ENCODE measurements at places on chromosomes 2 and 18.
A peak's percentile ranks its signal among the peaks of the same experiment; 100 is the strongest.

GRCh38 chr2:15348636-15349035, 212.5 kb downstream of the NBAS start:
- DNase-seq = no peak

GRCh38 chr2:143001501-143001900, 124.0 kb downstream of the KYNU start:
- no peak for DNase-seq

DNA sequence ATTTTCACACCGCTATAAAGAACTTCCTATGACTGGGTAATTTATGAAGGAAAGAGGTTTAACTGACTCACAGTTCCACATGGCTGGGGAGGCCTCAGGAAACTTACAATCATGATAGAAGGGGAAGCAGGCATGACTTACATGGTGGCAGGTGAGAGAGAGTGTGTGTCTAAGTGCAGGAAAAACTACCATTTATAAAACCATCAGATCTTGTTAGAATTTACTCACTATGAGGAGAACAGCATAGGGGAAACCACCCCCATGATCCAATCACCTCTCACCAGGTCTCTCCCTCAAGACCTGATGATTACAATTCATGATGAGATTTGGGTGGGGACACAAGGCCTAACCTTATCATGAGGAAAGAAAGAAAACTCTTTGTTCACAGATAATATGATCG, 174.6 kb downstream of the SRBD1 start:
- no peak for DNase-seq

- no peak for DNase-seq
These were observed 16.6 kb downstream of the POLE4 start for GRCh38 chr2:74975016-74975415.

DNA sequence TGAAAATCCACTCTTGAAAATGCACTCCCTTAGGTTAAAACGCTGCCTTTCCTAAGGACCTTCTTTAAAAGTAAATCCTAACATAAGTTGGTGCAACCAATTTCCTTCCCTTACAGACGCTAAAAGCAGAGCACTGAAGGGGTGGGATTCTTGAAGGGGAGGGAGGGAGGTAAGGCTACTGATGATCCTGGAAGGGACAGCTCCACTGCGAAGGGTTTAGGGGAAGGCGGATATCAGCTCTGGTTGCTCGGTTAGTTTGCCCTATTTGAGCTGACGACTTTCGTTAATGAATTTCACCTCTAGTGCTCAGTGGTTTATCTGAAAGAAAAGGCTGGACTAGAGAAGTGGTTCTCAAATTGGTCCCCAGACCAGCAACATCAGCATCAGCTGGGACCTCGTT, 49.7 kb upstream of the SIGLEC15 start:
- DNase-seq = no peak

DNA sequence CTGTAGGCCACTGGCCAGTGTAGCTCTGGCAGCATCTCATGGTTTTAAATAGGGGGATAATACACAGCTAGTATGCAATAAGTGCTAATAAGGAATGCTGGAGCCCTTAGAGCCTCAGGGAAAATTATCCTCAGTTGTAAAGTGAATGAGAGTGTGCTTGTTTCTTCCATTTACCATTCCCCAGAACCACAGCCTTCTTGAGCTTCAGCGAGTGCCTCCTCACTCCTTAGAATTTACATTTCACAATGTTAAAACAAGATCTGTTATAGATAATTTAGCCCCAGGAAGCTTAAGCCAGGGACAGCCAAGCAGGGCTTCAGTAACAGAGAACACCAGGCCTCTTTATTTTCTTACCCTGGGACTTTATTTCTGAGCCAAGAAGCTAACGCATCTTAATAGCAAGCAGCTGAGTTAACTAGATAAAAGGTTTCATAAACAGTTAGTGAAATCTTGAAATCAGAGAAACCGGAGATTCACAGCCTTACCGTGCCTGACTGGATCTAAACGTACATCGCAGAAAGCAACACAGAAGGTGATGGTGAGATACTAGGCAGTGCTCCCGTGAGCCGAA, 535.2 kb downstream of the TDRD15 start:
- DNase-seq = no peak

DNA sequence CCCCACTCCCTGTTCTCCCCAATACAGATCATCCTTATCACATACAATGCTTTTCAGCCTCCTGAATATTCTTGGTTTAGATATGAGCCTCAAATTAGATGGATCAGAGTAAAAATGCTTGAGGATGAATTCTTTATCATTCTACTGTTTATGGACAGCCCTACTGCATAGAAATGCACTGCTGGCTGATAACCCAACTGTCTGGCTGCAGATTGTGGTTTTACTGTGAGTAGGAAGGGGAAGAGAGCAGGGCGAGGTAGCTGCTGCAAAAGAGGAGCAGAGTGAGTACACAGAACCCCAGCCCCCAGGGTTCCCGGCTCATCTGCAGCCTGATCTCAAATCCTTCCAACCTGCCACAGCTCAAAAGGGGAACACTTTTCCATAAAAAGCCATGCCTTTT, 29.4 kb upstream of the NCOA1 start:
- no peak for DNase-seq

GRCh38 chr2:205656941-205657340, 25.4 kb upstream of the NRP2 start:
- no peak for DNase-seq

DNA sequence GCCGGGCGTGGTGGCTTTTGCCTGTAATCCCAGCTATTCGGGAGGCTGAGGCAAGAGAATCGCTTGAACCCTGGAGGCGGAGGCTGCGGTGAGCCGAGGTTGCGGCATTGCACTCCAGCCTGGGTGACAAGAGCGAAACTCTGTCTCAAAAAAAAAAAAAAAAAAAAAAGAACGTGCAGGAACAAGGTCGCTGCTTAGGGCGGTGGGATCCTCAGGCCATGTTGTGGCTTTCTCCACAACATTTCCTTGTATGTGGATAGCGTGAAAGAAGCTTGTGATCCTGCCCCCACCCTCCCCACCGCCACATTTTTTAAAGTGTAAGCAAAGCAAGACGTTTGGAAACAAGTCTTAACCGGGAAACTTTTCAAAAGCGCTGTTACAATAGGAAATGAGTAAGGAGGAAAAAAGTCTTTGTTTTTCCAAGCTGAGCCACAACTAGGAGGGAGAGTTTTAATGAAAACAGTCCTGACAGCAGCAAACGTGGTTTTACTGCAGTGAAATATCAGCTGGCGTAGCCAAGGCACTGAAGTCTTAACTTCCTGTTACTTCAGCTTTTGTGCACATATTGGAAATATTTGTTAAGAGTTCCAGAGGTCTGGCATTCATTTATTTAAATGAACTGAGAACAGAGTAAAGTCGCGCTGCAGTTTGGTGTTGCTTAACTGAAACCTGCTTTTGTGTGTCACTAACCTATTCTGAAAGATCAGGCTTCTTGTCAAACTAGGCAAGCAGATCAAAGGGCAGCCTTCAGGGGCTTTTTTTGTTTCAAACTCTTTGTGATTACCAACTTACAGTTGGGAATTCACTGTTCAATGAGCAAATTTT, 3.8 kb downstream of the TGIF1 start:
- DNase-seq = no peak

GRCh38 chr2:37784071-37784758, 112.8 kb upstream of the CDC42EP3 start:
- DNase-seq = no peak

- peak; percentile 42 for DNase-seq
These were observed 475.0 kb upstream of the POU3F3 start for GRCh38 chr2:104378853-104379374.

GRCh38 chr2:14401873-14402272, 230.6 kb upstream of the LRATD1 start:
- peak; percentile 71 for DNase-seq

DNA sequence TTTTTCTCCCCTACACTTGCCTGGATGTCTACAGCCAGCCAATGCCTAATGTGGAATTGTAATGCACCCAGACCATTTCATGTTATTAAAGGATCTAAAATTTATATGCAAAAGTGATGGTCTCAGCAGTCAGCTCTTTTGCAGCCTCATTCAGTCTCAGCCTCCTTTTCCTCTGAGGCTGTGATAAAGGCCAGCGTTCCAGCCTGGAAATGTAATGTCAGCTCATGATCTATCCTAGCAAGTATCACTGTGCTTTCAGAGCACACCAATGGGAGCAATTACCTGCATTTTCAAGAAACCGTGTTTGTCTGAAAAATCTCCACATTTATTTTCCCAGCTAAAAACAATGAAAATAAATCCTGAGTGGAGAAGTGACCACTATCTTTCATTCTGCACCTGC, 274.6 kb downstream of the CDH20 start:
- DNase-seq = no peak

DNA sequence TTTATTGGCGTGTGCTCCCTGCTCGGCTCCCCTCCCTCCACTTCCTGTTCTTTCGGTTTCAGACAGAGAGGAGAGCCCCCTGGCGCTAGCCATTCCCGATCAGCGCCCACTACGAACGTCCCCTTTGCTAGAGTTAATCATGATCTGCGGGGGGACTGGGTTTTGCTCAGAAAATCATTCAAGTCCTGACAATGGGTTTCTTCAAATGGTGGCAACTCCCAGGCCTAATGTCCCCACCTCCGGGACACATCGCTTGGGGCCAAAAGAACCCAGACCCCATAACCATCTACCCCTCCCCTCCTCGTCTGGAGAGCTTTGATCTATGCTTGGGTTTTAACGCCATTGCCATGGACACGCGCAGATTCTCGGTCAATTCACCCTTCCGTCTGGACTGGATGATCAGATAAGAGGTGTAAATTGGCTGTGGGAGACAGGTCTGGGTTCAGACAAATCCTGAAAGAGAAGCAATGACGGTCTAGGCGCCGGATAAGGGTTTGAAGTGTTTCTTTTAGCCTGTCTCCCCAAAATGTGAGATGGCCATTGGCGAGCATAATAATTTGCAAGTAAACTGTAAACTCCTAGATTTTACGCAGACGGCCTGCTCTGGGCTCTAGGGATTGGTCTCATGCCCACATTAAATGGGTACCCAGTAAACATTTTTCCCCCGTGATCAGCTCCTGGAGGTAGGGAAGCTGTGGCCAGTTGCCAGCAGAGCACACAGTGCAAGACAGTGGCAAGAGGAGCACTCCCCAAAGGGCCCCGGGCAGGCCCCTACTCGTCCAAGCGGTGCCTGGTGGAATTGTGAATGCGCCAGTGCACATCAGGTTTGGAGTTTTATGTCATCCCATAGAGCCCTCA, 4.7 kb downstream of the NRP2 start:
- no peak for DNase-seq
